ENCODE measurements at places on chromosomes 3 and 15. TPM values are rescaled to one million over a fixed set of nuclear protein-coding genes. Genes with fewer than 3 reads are reported as not detected.

Gene PRTG
- 14.7 TPM for polyA plus RNA-seq

Gene ADAMTS9
- polyA plus RNA-seq = 5.9 TPM

Gene WNT5A
- 3.4 TPM for polyA plus RNA-seq

Gene GOLGA8Q
- polyA plus RNA-seq = 10.4 TPM

Gene PLCL2
- polyA plus RNA-seq = 10.7 TPM

Gene CCR1
- polyA plus RNA-seq = 4.9 TPM

Gene PLA2G4D
- 0.11 TPM for polyA plus RNA-seq

Gene SOX2
- polyA plus RNA-seq = 7.2 TPM

Gene CRABP1
- polyA plus RNA-seq = 1.1 TPM

Gene P4HTM
- 52.3 TPM for polyA plus RNA-seq

Gene CYP1A2
- polyA plus RNA-seq = not detected

Gene SPRED1
- polyA plus RNA-seq = 9.3 TPM

Gene TMEM40
- 0.96 TPM for polyA plus RNA-seq

Gene TEX55
- 176 TPM for polyA plus RNA-seq

Gene ZNF80
- polyA plus RNA-seq = not detected

Gene ZXDC
- polyA plus RNA-seq = 25.6 TPM

Gene DUOXA2
- polyA plus RNA-seq = 0.36 TPM

Gene STRIT1
- 2.5 TPM for polyA plus RNA-seq

Gene CYB561D2
- 16.0 TPM for polyA plus RNA-seq

Gene HTR3E
- not detected for polyA plus RNA-seq

Gene EHD4
- 8.0 TPM for polyA plus RNA-seq

Gene CFAP161
- 19.7 TPM for polyA plus RNA-seq

DNA sequence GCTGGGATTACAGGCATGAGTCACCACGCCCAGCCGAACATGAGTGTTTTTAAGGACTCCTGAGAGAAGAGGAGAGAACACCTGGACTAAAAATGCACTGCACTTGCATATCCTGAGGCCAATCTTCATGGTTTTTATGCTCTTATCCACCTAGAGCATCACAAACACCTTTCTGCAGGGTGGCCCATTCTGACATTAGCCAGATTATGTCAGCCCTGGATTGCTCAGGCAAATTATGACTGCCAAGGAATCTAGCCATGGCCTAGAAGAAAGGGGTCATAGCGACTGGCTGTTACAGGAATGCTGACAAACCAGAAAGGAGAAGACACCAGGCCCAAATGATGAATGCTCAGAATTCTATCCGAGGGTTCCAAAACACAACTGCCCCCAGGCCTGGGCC is 40.9 kb upstream of the HERC1 start:
- no peak for DNase-seq

- DNase-seq = peak; percentile 34
Observed at GRCh38 chr15:44535523-44536301, 1.2 kb upstream of the EIF3J start.

- DNase-seq = no peak
Observed at GRCh38 chr3:186073641-186074040, 35.2 kb downstream of the ETV5 start.

GRCh38 chr3:58386626-58387365 is 46.8 kb downstream of the PDHB start:
- DNase-seq = no peak

- DNase-seq = no peak
Observed at GRCh38 chr3:182465301-182466185, 327.8 kb upstream of the ATP11B start.

DNA sequence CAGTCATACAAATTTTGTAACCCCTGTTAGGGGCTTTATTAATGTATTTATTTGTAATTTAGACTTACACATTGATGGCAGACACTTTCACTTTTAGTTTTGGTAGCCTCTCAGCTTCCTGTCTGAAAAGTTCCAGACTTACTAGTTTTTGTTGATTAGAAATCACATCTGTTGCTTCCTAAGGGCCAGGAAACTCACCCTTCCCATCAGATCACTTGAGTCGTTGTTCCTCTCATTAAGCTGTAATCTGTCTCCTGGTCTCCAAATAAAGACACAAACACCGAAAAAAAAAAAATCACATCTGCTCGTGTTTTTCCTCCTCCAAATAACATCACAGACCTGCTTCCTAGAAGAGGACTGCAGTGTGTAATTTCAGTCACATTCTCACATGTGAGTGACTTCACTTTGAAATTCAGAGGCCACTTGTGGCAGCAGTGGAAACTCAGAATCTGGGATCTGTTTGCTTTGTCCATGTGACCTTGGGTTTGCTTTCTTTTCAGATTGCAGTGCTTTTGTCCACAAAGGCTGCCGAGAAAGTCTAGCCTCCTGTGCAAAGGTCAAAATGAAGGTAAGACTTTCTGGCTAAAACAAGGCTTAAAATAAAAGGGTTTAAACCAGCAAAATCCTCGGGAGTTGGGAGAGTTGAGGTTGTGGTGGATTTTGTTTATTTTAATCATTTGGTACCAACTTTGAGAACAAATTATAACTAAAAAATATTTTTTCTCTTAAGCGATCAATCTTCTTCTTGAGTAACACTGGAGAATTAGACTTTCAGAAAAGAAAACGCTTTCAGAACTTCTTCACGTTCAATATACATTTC is 87.0 kb downstream of the KLHL25 start:
- DNase-seq = no peak

DNA sequence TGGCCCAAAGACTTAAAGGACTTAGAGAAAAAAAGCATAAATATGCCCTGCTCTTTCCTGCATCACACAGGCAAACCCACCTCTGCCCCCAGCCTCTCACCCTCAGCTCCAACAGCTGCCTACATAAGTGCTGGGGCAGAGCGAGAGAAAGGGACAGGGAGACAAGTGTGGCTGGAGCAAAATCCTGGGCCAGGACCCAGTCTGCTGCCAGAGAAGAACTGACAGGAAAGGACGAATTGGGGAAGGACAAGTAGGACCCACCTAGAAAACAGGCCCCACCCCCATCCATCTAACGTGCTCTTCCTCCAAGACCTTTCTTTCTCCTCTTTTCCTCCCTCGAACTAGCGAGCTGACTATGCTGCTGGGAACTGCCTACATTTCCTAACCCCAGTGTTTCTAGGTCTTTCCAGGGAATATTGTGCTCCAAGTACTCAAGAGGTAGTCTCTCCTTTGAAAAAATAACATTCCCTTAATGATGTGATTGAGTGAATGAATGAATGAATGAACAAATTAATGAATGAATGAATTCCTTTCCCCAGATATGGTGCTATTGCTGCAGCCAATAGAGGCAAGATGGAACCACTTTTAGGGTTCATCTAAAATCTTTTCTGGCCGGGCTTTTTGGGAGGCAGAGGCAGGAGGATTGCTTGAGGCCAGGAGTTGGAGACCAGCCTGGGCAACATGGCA is 18.4 kb downstream of the IGDCC4 start:
- DNase-seq = no peak

DNA sequence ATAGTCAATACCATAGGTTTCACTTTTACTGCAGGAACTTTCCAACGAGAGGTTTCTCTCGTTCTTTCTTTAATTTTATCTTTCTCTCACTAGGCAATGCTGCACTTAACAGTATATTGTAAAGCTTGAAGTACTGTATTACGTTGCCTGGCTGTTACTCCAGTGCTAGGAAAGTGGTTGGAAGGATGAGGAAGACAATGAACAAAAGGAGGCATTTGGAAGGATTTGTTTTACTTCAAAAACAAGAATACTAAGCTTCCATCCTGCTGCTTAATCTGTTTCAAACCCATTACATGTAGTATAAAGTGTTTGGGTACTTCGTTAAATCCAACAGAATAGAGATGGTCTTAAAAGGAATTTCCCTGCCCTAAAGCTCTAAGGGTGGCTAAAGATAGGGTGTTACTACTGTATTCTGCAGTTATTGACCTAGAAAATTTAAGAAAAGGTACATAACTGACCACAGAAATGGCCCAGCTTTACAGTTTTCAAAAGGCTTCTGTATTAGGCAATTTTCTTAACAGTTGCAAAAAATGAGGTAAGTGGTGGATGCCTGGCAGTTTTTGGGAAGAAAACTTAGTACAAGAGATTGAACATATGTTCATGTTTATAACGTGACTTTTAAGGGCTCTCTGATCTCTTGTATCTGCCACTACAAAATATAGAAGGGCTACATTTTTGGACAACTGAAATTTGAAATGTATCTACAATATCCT is 785 bp upstream of the IFT57 start:
- DNase-seq = no peak

DNA sequence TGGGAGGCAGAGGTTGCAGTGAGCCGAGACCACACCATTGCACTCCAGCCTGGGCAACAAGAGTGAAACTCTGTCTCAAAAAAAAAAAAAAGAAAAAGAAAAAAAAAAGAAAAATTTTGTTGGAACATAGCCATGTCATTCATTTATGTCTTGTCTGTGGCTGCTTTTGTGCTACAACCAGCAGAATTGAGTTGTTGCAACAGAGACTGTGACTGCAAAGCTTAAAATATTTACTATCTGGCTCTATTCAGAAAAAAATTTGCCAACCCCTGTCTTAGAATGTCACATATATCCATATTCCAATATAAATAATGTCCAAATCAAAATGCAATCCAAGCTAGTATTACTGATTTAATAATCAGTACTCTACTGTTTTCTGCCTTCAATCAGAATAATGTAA is 25.1 kb downstream of the CD80 start:
- DNase-seq = no peak

GRCh38 chr15:65066635-65067316 is 1.0 kb downstream of the RASL12 start:
- peak; percentile 82 for DNase-seq

- no peak for DNase-seq
Observed at GRCh38 chr15:98164571-98164970, 204.1 kb downstream of the ARRDC4 start.

DNA sequence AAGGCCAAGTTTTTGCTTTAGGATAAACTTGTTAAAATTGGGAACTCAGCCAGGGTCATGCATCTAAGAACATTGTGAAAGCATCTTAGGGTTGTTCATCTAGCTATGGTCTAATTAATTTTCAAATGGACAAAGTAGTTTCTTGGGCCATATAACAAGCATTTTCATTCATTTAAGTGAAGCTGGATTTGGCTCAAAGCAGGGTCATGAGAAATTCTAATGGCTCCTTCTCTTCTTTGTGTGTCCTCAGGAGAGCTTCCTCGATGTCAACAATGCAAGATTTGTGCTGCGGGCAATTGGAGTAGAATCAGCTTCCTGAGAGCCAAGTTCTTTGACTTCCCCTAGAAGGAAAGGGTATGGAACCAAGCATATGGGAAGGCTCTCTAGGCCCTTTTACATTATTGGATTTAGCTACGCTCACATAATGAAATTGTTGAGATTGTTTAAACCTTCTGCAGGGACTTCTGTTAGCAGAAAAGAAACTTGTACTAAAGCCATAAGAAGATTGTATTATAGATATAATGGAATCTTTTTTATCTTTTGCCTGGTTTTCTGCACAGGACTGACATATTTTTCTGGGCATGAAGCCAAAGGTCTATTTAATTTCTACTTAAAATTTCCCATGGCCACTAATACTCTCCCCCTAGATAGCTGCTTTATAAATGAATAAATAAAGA is 1.8 kb upstream of the SAMMSON start:
- no peak for DNase-seq

GRCh38 chr3:140505876-140506275 is 172.0 kb upstream of the TRIM42 start:
- DNase-seq = peak; percentile 56

- DNase-seq = no peak
Observed at GRCh38 chr3:155556531-155556930, 188.3 kb downstream of the PLCH1 start.

- no peak for DNase-seq
Observed at GRCh38 chr3:64321747-64322146, 96.5 kb upstream of the PRICKLE2 start.

- DNase-seq = no peak
Observed at GRCh38 chr3:165196577-165197480, 645 bp upstream of the SLITRK3 start.

GRCh38 chr3:12444582-12445471 is 39.5 kb upstream of the TSEN2 start:
- no peak for DNase-seq

DNA sequence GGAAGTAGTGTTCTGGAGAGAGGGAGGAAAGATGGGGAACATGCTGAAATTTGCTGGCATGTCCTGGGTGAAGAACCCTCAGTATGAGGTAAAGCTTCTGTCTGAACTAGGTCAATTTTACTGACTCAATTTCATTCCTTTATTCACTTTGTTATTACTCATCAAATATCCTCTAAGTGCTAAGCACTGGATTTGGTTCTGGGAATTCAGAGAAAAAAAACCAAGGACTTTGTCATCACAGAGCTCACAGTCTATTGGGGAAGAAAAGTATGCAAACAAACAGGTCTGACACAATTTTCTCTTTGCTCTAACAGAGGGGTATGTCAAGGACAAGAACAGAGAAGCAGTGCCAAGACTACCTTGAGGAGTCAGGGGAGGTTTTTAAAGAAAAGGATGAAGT is 68.0 kb downstream of the TFG start:
- no peak for DNase-seq

DNA sequence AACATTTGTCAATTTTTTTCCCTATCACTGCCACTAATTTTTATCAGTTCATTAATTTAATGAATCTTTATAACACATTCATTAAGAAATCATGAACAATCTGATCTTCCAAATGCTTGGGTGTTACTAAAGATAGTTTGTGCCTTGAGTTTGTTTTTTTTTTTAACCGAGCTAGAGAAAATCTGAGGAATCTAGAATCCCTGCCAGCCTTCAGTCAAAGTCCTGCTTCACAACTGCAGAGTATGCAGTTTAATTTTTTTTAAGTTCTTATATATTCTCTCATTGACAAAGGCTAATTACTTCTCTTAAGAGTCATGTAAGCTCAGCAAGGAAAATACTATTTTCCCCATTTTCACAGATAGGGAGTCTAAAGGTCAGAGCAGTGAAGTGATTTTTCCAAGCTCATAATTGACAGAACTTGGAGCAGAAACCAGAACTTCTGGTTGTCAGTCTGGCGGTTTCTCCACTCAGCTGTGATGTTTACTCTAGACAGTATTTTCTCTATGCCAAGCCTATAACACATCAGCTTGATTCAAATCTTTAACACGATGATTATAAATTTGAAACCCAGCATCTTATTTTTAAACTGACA is 55.7 kb downstream of the TNIK start:
- DNase-seq = no peak

DNA sequence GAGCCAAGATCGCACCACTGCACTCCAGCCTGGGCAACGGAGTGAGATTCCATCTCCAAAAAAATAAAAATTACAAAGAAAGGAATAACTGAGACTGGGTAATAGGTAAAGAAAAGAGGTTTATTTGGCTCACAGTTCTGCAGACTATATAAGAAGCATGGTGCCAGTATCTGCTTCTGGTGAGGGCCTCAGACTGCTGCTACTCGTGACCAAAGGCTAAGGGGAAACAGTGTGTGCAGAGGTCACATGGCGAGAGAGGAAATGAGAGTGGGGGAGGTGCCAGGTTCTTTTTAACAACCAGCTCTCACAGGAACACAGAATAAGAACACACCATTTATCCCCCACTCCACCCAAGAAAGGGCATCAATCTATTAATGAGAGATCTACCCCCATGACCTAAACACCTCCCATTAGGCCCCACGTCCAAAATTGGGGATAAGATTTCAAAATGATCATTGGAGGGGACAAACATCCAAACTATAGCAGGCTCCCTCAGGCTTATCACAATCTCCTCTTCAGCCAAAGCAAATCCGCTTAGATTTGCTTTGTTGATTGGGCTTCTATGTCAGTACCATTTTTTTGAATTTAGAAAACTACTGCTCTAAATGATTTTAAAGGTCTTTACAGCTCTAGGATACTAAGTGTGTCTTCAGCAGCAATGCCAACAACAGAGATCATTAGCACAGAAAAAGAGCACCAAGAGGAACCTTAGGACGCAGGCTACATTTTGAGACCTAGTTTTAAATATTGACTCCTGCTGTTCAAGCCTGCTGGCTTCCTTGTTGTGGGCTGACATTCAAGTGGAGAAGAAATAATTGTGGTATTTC is 84.2 kb upstream of the TBL1XR1 start:
- no peak for DNase-seq

GRCh38 chr3:73179601-73180000 is 118.1 kb downstream of the EBLN2 start:
- no peak for DNase-seq

Measured in testis (tissue), 5 donors.